Right forelimb (tissue), 1 donor: ENCODE measurements at places on chromosomes 3 and 15.
A peak's percentile ranks its signal among the peaks of the same experiment; 100 is the strongest.

- no peak for DNase-seq
Observed at GRCh38 chr3:58617338-58617761, 40.2 kb upstream of the FAM107A start.

- no peak for DNase-seq
Observed at GRCh38 chr3:95434491-95434890, 1371.6 kb downstream of the NSUN3 start.

- DNase-seq: no peak
Observed at GRCh38 chr15:101810876-101811275, 1.1 kb upstream of the OR4F15 start.

- no peak for DNase-seq
Observed at GRCh38 chr3:103083848-103084631, 649.2 kb downstream of the ZPLD1 start.

- DNase-seq: no peak
Observed at GRCh38 chr3:184827572-184827971, 15.6 kb downstream of the VPS8 start.

DNA sequence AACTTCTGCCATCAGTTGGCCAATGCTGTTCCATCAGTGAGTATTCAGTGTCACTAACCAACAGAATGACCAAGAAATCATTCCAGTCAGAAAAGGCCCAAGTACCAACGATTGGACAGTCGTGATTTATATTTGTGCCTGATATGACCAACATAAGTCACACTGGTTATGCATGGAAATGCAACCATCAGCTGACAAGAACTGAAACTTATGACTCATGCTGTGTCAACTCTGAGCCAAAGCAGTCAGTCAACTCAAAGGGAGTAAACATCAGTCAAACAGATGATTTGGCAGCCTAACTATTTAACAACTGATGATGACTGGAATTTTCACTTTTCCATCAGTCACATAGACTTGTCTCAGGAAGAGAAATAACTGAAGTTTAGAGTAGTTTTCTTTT lies 142.4 kb downstream of the ANXA2 start:
- DNase-seq: no peak

GRCh38 chr15:59456114-59456513 lies 18.1 kb downstream of the FAM81A start:
- DNase-seq: no peak

GRCh38 chr3:124275412-124275811 lies 283.5 kb upstream of the ROPN1 start:
- no peak for DNase-seq

DNA sequence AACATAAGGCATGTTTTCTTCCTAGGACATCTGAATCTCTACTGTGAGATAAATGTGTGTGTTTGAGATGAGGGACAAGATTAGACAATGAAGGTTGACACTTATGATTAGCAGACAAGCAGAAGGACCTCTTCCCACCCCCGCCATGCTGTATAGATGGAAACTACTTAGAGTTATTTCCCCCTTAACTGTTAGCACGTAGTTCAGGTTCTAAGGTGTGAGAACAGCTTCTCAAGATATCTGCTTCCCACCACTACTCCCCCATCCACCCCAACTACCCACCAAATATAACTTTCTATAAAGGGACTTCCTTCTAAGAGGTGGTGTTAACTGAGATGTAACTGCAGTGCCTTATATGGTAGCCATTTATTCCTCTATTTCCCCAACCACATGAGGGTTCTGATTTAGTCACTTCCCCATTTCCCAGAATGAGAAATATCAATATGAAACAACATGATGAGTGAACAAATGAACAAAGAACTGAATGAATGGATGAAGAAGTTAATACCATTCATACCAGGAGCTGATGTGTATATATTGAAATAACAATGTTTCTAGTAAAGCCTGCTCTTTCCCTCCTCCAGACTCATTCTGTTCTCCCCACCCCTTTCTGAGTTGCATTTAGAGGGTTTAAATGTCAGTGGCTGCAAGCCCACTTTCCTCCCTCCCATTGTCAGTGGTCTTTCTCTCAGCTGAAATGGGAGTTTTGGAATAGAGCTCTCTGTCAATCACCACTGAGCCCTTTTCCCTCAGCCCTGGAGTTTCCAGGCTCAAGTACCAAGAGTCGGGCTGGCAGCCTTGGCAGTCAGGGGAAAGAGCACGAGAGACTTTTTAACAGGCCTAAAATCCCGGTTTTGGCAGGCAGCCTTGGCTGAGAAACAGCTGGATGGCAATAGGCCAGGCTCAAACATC lies 7.7 kb upstream of the RFTN1 start:
- DNase-seq: peak; percentile 71
